Stimulated activated CD4-positive, alpha-beta T cell treated with anti-CD3 and anti-CD28 coated beads, Interleukin-4, amount 100 ng/mL, for 4 hours (primary cell): ENCODE measurements at places on chromosomes 1 and 21.

- no peak for DNase-seq
Measured at GRCh38 chr1:67059346-67059745, 5.4 kb upstream of the SLC35D1 start.

GRCh38 chr1:227945891-227946623 lies 1.7 kb downstream of the WNT9A start:
- DNase-seq, result no peak

DNA sequence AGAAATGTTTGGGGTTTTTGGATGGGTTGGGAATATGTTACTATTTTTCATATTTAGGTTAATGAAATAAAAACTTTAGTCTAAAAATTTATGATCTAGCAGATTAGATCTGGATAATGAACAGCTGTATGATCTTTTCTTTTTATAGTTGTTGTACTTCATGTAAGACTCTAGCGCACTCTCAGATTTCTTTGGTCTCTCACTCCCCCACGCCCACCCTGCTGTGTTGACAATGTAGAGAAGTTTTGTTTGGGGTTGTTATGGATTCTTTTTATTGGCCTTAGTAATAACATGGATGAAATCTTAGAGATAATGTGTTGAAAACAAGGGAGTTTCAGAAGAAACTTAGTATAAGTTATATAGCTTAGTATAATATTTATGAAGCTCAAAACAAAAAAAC lies 5.5 kb downstream of the KLF18 start:
- DNase-seq, result no peak

DNA sequence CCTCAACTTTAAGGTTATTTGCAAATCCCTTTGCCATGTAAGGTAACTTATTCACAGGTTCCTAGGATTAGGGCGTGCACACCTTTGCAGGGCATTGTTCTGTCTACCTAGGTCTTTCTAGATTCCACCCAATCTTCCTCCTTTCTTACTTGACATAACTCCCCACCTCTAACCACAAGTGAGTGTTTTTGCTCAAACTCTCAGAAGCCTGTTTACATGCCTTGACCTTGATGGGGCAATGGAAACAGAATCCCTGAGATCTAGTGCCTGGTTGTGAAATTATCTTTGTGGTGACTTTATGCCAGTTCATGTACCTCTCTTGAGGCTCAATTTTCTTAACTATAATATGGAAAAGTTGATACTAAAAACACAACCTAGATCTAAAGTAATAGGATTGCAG lies 296.6 kb downstream of the TTLL7 start:
- DNase-seq, result no peak

- no peak for DNase-seq
Measured at GRCh38 chr1:9809100-9809510, 14.7 kb downstream of the CLSTN1 start.

DNA sequence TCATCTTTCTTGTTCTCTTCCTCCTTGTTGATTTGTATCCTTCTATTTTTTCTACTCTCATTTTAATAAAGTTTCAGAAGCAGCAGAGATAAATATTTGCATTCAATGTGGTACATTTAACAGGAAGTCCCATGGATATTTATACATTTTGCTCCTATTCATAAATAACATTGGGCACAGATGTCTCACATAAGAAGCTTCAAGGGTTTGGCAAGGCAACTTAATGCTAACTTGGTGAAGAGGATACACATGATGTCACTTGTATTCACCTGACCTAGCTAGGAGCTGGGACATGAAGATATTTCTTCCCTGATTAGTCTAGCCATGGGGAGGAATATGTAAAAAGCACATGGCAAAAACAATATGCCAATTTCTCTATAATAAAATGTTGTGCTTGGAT lies 65.1 kb upstream of the DUSP10 start:
- DNase-seq, result no peak
